Iris pigment epithelial cell (primary cell): ENCODE measurements at places on chromosomes 5 and 9.

- DNase-seq = no peak
Observed at GRCh38 chr5:117652036-117652957, 1077.7 kb upstream of the SEMA6A start.

DNA sequence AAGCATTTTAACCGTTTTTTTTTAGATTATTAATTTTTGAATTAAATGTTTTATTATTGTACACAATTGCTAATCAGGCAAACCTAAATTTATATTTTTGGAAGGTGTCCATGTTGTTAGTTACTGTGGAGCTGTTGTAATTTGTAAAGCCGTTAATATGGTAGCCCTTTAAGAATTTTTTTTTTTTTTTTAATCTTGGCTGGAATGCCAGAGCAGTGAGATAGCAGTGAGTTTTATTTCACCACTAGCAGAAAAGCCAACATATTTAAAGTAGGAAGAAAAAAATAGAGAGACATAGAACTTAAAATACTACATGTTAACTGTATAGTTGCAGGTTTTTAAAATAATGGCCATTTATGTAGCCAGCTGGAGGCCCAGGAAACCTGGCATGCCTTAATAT is 35.3 kb upstream of the RNF20 start:
- DNase-seq = no peak

GRCh38 chr5:1795931-1796330 is 3.7 kb downstream of the MRPL36 start:
- no peak for DNase-seq

DNA sequence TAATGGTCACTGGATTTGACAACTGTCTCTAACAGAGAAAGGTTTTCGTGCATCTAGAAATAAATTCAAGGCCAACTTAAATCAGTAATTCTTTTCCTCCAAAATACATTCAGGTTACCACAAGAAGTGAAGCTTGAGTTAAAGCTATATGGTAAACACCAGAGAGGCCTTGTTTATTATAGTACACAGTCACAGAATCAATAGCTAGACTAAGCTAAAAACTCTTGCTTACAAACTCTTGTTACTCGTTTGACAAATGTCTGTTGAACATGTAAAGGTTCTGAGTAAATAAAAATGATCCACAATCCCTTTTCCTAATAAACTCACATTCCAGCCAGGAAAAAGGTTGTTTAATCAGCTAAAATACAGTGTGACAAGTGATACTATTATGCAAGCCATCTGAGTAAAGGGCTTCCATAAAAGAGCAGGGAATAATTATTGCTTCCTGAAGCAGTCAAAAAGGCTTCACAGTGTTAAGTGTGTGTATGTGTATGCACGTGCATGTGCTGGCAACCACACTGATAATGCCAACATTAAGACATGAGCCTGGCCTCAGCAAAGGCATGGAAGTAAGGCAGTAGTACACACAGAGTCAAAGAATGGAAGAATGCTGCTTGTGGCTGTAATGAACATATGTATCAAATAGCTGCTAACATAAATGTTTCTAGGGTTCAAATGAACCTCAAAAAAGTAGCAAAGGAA is 12.8 kb downstream of the PTAR1 start:
- no peak for DNase-seq

DNA sequence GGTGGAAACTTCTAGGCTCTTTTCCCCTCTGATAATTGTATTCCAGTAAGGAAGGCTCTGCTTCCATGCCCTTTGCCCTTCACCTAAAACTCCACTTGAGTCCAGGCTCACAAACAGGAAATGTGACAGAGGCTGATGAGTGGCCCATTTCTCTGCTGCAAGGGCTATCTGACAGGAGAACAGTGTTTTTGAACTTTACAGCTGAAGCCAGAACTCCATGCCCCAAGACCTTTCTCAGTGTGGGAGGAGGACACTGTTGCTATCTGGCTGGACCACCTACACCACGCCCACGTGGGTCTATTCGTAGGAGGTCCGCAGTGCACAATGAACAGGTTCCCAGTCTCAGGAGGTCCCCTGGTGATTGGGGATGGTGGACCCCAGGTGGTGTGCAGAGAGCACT is 13.6 kb downstream of the GGTA1 start:
- no peak for DNase-seq

GRCh38 chr9:107174441-107174840 is 108.6 kb upstream of the RAD23B start:
- DNase-seq = peak; percentile 82
